ENCODE measurements at places on chromosomes 7 and 10.
A peak's percentile ranks its signal among the peaks of the same experiment; 100 is the strongest.

DNA sequence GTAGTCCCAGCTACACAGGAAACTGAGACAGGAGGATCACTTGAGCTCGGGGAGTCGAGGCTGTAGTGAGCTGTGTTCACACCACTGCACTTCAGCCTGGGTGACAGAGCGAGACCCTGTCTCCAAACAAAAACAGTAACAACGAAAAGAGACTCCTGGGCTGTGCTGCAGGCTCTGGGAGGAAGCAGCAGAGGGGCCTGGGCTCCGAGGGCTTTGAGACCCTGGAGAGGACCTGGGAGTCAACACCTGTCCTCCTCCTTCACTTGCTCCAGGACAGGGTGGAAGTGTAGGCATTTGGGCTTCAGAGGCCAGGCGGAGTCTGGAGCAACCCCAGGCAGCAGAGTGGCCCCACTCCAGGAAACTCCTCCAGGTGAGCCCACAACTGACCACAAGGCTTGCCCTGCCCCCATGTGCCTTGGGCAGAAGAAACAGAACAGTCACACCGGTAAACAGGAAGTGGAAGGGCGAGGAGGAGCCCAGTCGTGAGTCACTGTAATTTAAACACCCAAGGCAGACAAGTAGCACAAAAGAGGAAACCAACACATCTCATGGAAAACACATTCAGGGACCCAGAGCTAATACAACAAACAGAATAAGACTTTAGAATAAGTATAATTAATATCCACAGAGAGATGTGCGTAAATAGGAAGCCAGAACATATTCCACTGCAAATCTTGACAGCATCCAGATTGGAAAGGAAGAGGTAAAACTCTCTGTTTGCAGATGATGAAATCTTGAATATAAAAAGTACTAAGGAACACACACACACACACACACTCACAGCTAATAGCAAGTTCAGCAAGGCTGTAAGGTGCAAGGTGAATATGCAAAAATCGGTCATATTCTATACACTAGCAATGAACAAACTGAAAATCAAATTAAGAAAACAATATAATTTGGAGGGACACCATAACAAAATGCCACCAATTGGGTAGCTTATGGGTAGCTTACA is 20.5 kb upstream of the RASGEF1A start:
- no peak for DNase-seq

DNA sequence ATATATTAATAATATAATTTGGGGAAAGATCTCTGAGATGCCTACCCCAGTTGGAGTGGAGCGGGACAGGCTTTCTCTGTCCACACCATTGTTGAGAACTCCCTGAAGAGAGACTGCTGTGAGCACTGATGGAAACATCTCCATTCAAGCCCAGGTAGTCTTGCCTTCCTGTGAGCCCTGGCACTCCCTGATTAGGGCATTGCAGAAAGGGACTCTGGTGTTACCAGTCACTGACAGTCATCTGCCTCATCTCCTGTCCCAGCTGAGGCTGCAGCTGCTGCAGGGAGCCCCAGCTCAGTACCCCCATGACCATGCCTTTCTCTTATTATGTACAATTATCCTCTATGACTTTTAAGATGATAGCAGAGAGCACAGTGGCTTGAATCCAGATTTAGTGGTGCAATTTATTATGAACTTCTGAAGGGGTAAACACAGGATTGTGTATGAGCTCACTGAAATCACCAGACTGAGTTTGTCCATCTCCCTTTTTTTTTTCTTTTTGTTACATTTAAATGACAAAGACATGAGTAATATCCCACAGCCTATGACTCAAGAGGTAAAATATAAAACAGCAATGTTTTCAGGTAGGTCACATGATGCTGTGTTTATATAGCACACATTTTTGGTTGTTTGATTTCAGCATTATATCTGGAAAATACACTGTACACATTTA is 236.9 kb downstream of the SLC25A13 start:
- DNase-seq = peak; percentile 65

- no peak for DNase-seq
Measured at GRCh38 chr10:12631787-12632562, 282.6 kb downstream of the CAMK1D start.

DNA sequence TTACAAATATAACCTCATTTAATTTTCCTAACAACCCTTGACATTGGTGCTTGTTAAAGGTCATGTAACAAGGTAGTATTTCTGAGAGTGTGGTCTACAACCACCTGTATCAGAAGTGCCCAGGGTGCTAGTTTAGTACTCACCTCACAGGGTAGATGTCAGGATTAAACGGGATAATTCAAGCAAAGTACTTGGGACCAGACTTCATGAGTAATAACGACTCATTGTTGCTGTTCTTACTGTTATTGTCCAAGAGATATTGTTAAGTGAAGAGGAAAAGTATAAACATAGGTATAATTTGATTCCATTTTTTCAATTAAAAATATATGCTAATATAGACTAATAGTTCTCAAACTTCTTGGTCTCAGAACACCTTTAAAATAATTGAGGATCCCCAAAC is 179.3 kb downstream of the WNT2 start:
- DNase-seq = peak; percentile 58

- DNase-seq = no peak
Measured at GRCh38 chr7:40234046-40234445, 99.2 kb downstream of the SUGCT start.

DNA sequence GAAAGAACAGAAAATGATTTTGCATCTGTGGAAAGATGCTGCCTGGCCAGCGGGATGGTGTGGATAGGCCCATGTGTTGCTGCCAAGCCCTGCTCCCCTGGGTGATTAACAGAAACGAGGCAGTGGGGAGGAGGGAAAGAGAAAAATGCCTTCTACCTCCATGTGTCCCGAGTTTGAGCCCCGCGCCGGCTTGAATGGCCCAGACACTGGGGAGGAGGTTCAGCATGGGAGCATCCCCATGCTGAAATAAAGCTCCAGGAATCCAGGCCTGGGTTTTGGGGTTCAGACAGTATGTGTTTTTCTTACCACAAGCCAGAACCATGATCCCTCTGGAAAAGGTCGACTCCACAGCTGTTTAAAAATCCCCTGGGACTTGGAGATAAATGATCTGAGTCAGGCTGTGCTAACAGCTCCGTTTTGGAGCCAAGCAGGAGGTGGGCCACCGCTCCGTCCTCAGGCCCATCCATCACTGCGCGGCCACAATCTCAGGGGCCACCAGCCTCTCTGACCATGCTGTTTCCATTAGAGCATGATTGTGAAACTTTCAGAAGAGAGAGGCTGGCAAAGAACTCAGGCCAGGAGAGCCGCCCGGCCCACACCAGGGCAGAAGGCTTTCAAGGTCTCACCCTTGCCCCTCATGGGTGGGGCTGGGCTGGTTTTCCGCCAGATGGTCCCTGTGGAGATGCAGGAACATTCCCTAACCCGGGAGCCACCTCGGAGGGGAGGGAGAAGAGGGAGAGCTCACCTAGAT is 299.7 kb downstream of the ZEB1 start:
- peak; percentile 99 for DNase-seq

DNA sequence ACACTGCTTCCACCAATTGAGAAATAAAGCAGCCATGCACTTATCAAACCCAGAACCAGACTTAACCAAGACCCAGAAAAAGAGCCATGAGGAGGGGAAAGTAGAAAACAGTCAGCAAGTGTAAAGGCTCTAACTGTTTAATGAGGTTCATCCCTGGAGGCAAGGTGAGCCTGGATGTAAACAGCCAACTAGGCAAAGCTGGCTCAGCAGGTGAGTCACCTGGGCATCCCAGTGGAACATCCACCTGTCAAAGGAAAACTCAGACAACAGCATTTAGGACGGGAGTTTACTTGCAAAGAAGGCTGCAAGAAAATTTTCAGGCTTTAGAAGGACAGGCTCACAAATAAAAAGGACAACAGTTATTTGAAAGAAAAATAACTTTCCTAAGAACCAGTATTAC is 153.0 kb downstream of the SNX13 start:
- DNase-seq = no peak

- DNase-seq = no peak
Measured at GRCh38 chr10:108662975-108663374, 1260.3 kb downstream of the XPNPEP1 start.

DNA sequence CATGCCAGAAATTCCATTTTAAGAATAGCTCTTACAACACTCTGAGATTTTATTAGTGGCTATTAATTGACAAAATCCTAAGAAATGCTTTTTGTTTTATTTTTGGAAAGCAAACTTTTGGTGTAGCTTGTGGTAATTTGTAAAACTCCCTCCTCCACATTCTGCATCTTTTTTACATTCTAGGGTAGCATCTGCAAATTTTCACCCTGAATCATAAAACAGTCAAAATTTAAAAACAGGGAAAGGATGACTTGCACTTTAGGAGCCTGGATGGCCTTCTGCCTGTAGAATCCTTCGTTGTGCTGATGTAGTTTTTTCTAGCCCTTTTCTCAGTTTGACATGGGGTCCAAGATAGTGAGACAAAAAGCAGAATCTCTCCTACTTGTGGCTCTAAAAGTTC is 316.1 kb downstream of the ADRA2A start:
- no peak for DNase-seq

GRCh38 chr10:2963889-2964631 is 103.3 kb upstream of the PFKP start:
- DNase-seq = no peak

- DNase-seq = no peak
Measured at GRCh38 chr7:13834328-13834761, 155.1 kb downstream of the ETV1 start.

DNA sequence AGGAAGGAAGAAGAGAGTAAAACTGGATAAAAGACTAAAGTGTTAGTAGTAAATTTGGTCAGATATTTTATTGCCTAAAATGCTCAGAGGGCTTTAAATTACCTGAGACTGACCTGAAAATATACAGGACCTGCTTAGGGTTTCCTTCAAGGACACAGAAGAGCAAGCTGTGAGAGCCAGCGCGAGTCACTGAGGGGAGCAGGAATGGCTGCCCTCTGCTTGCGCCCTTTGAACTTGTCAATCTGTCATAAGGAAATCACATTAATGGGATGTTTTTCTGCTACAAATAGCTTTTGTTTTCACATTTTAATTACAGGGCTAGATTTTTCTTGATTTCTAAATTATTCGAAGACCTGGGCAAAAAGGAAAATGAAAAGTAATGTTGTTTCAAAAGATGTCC is 26.9 kb downstream of the DNAJB9 start:
- DNase-seq = no peak

DNA sequence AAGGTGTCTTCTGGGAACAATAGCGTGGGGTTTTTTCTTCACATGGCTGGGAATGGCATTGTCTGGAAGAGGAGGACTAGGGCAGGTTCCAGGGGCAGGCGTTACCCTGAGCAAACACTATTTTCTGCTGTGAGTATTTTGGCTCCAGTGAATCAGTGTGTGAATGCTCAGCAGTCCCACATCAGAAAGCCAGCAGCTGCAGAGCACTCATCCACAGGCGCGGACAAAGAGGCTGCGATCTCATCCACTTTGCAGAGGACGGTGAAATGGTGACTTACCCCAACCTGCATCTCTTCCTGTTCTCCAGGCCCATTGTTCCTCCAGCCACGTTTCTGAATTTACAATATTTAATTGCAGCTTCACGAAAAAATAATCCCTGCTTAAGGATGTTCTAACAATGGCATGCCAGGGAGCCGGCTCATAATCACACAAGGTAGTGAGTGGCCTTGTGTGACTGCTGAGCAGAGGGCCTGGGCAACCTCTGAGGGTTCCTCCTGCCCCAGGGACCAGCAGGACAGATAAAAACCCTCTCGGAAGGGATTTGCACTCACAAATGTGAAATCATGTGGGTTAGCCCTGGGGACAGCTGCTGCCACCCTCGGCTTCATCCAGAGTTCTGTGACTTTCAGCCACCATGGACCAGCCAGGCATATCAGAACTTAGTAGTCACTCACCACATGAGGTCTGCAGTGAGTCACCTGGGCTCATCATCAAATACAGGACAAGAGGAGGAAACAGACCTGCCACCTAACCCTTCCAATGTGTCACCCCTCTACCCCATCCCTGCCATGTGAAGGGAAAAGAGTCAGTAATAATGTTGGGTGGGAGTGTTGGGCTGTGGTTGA is 65.0 kb upstream of the EN2 start:
- DNase-seq = peak; percentile 34

DNA sequence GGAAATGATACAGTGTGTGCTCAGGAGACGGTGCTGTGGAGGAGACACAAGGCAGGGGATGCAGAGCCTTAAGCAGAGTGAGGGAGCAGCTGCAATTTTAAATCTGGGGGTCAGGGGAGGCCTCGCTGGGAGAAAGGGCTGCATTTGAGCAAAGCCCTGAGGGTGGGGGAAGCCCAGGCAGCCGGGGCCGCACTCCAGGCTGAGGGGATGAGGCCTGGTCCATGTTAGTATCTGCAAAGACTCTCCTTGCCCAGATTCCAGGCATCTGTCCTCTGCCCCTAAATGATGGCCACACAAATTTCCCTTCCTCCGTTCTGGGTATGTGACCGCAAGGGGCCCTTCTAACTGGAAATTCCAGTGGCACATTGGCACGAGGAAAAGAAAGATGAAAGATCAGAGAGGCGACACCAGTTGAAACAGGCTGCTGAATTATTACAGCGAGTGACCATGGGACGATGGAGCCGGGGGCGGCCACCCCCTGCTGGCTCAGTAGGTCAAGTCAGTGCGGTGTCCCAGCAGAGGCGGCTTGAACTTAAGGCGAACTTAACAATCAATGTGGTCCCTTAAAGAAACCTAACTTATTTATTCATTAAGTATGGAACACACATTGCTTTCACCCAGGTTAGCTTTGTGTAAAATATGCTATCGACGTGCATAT is 62.3 kb upstream of the KAT6B start:
- DNase-seq = no peak

DNA sequence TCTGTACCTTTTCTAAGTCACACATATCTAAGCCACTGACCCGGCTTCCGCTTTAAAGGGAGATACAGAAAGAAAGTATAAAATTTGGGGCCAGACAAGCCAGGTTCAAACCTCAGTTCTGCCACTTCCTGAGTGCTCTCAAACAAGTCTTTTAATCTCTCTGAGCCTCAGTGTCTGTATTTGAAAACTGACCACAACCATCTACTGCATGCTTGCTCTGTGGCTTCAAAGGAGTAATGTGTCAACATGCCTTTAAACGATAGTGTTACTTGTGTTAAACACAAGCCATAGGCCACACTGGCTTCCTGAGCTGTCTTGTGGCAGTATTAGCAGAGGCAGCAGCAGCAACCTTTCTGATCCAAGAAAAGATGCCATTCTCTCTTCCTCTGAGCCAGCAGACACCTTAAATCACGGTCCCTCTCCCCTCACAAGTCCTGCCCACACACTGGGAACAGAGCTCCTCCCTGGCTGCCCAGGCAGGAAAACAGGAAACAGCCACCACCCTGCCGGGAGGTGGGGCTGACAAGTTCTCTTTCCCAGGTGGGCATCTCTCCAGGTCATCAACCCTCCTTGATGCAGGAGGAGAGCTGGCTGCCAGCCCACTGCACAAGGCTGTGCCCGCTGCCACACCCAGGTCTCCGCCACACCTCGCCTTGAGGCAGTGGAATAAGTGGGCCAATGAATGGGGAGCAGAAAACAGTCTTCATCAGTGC is 10.7 kb downstream of the HIP1 start:
- no peak for DNase-seq

Data from LHCN-M2 (cell line).